ENCODE measurements at places on chromosomes 7 and 10. TPM values are rescaled to one million over a fixed set of nuclear protein-coding genes. Genes with fewer than 3 reads are reported as not detected.
A peak's percentile ranks its signal among the peaks of the same experiment; 100 is the strongest.

ODAD2 gene
- 0.14 TPM for total RNA-seq

MMRN2 gene
- total RNA-seq: 25.3 TPM

EGR2 gene
- total RNA-seq: not detected

GRCh38 chr7:141012696-141013344 lies 1.9 kb downstream of the MRPS33 start:
- DNase-seq: no peak
- peaks cover 13% of the 10 kb centered on the region for H3K27me3 ChIP-seq
- no peaks in the 10 kb centered on the region for H3K36me3 ChIP-seq
- H3K4me3 ChIP-seq: no peak overlapping the region

GRCh38 chr7:148723166-148723559 lies 24.5 kb downstream of the CUL1 start:
- H3K36me3 ChIP-seq: no peaks in the 10 kb centered on the region
- no peak overlapping the region for H3K4me3 ChIP-seq
- H3K27ac ChIP-seq: no peak overlapping the region
- no peak for DNase-seq
- peaks cover 54% of the 10 kb centered on the region for H3K4me1 ChIP-seq

DNA sequence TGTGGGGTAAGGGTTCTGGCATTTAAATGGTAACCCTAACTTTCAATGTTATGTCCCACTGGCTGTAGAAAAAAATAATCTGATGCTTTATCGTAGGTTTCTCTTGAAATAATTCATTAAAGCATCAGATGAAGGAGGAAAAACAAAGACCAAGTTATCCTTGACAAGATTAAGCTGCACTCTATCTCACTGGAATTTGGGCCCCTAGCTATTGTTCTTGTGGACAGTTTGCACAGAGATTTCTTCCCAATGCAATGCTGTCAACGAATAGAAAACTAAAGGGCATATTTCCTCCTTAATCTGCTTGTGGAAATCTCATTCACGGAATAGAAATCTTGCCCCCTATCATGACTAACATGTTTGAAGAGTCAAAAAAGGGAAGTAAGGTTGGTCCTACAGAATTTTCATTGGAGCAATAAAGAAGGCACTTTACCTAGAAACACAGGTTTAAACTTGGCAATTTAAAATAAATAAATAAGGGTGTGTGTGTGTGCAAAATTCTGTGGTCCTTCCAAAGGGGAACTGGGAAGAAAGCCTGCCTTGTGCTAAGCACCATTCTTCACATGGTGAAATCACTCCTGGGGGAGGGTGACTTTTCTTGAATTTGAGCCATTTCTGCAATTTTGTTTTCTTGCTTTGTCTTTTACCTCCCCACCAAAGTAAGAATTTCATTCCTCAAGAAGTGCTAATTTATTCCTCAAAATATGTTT lies 242.8 kb downstream of the GLI3 start:
- peak overlapping the region; percentile 10 for H3K27ac ChIP-seq
- no peaks in the 10 kb centered on the region for H3K4me1 ChIP-seq
- H3K27me3 ChIP-seq: no peaks in the 10 kb centered on the region
- H3K36me3 ChIP-seq: no peaks in the 10 kb centered on the region

GRCh38 chr10:4120096-4120853 lies 335.3 kb upstream of the KLF6 start:
- no peak overlapping the region for H3K27ac ChIP-seq
- no peaks in the 10 kb centered on the region for H3K36me3 ChIP-seq
- H3K4me3 ChIP-seq: no peak overlapping the region
- no peaks in the 10 kb centered on the region for H3K4me1 ChIP-seq
- H3K27me3 ChIP-seq: no peaks in the 10 kb centered on the region
- peak; percentile 20 for DNase-seq

GRCh38 chr10:102613785-102614184 lies 30.5 kb upstream of the TRIM8 start:
- H3K27me3 ChIP-seq: no peaks in the 10 kb centered on the region
- peaks cover 25% of the 10 kb centered on the region for H3K4me1 ChIP-seq
- H3K27ac ChIP-seq: peak overlapping the region; percentile 73
- DNase-seq: no peak
- no peaks in the 10 kb centered on the region for H3K36me3 ChIP-seq
- H3K4me3 ChIP-seq: no peak overlapping the region

- no peaks in the 10 kb centered on the region for H3K4me1 ChIP-seq
- H3K27ac ChIP-seq: no peak overlapping the region
- no peak overlapping the region for H3K4me3 ChIP-seq
- H3K36me3 ChIP-seq: no peaks in the 10 kb centered on the region
Observed at GRCh38 chr10:124689911-124690498, 54.2 kb downstream of the FAM53B start.

- no peak overlapping the region for H3K4me3 ChIP-seq
- no peaks in the 10 kb centered on the region for H3K36me3 ChIP-seq
- H3K27me3 ChIP-seq: peaks cover 3% of the 10 kb centered on the region
- H3K4me1 ChIP-seq: no peaks in the 10 kb centered on the region
Observed at GRCh38 chr7:149662591-149663095, 110.7 kb downstream of the ZNF467 start.

GRCh38 chr7:25148772-25149575 lies 23.9 kb upstream of the CYCS start:
- H3K4me3 ChIP-seq: no peak overlapping the region
- H3K36me3 ChIP-seq: no peaks in the 10 kb centered on the region
- no peak for DNase-seq
- H3K27ac ChIP-seq: no peak overlapping the region
- no peaks in the 10 kb centered on the region for H3K27me3 ChIP-seq
